ENCODE measurements at places on chromosomes 11 and 22. TPM values are rescaled to one million over a fixed set of nuclear protein-coding genes. Genes with fewer than 3 reads are reported as not detected.

ANGPTL5 gene
- not detected for total RNA-seq

C11orf16 gene
- total RNA-seq = not detected

OR52R1 gene
- not detected for total RNA-seq

SPON1 gene
- total RNA-seq = 0.47 TPM

C22orf31 gene
- not detected for total RNA-seq

DNA sequence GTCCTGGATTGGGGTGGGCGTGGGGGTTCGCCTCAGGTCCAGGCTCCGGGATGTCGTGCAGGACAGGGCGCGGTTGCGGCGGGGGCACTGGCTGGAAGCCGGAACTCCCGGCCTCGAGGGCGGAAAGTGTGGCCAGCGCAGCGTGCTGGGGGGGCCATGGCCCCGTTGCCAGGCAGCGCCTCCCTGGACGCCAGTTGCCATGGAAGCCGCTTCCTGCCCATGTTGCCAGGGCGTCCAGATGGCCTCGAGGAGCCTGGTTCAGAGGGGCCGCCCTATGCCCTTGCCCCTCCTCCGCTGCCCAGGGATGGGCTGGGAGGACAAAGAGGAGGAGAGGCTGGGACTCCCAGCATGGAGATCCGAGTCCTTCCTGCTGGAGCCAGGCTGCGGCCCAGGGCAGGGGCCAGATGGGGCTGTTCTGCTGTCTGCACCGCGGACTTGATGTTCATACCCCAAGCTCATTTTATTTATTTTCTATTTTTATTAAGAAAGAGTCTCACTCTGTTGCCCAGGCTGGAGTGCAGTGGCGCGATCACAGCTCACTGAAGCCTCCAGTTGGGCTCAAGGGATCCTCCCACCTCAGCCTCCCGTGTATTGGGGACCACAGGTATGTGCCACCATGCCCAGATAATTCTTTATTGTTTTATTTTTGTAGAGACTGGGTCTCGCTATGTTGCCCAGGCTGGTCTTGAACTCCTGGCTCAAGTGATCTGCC is 4.6 kb upstream of the CCDC188 start:
- peak; percentile 22 for DNase-seq
